ENCODE measurements at places on chromosomes 2 and 18. TPM values are rescaled to one million over a fixed set of nuclear protein-coding genes. Genes with fewer than 3 reads are reported as not detected.

- no peak overlapping the region for H3K4me3 ChIP-seq
- H3K27me3 ChIP-seq: peaks cover 13% of the 10 kb centered on the region
- no peak for DNase-seq
- H3K4me1 ChIP-seq: no peaks in the 10 kb centered on the region
- H3K27ac ChIP-seq: no peak overlapping the region
- H3K36me3 ChIP-seq: no peaks in the 10 kb centered on the region
Observed at GRCh38 chr2:54336977-54337255, 80.9 kb upstream of the TSPYL6 start.

DNA sequence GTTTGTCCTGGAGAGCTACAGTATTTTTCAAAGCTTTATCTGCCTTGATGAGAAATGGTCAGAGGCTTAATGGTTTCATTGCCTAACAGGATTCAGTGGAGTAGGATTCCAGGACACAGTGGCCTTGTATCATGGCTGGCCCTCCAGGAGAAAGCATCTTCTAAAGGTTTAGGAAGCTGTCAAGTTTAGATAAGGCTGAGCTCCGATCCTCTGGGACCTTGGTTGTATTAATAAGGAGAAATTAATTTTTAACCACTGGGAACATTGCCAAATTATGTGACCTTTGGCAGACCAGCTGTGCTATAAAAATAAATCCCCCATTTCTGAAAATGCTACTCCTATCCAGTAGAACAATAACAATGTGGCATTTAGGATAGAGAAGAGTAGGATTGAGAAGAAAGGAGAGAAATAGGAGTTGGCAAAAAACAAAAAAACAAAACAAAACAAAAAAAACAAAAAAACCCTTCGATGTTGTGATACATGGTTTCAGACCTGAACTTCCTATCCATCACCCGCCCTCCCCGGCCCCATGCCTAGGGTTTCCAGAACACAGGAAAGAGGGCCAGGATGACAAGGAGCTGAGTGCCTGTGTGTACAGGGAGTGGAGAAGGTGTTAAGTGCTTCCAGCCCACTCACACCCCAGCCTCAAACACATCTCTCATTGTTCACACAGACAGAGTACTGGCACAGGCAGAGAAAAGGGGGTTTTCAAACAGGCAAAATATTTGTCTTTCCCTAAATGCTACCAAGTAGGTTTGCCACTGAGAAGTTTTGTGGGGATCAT lies 6.3 kb downstream of the NRP2 start:
- no peak overlapping the region for H3K27ac ChIP-seq
- no peak overlapping the region for H3K4me3 ChIP-seq
- H3K4me1 ChIP-seq: peaks cover 13% of the 10 kb centered on the region

- H3K4me1 ChIP-seq: peaks cover 27% of the 10 kb centered on the region
- peak overlapping the region; percentile 93 for H3K4me3 ChIP-seq
- DNase-seq: no peak
- H3K36me3 ChIP-seq: peaks cover 16% of the 10 kb centered on the region
- H3K27me3 ChIP-seq: no peaks in the 10 kb centered on the region
Observed at GRCh38 chr2:202909394-202910192, 1.9 kb downstream of the WDR12 start.

The PTPN4 gene
- total RNA-seq: 109 TPM

The CEP192 gene
- total RNA-seq: 50.6 TPM

The LAMA1 gene
- not detected for total RNA-seq

GRCh38 chr2:241249654-241250053 lies 61.2 kb downstream of the ANO7 start:
- peaks cover 35% of the 10 kb centered on the region for H3K36me3 ChIP-seq
- no peak for DNase-seq
- H3K27me3 ChIP-seq: no peaks in the 10 kb centered on the region
- H3K27ac ChIP-seq: no peak overlapping the region

- H3K4me1 ChIP-seq: no peaks in the 10 kb centered on the region
- H3K36me3 ChIP-seq: no peaks in the 10 kb centered on the region
- peaks cover 10% of the 10 kb centered on the region for H3K27me3 ChIP-seq
- no peak overlapping the region for H3K4me3 ChIP-seq
- DNase-seq: no peak
Observed at GRCh38 chr2:2010251-2010650, 265.9 kb upstream of the PXDN start.

The DSG2 gene
- total RNA-seq: 0.28 TPM

GRCh38 chr2:214006601-214007000 lies 404.3 kb upstream of the VWC2L start:
- H3K4me3 ChIP-seq: no peak overlapping the region
- no peak for DNase-seq
- H3K27me3 ChIP-seq: no peaks in the 10 kb centered on the region
- H3K36me3 ChIP-seq: no peaks in the 10 kb centered on the region
- H3K27ac ChIP-seq: no peak overlapping the region

The VRK2 gene
- total RNA-seq: 22.8 TPM

DNA sequence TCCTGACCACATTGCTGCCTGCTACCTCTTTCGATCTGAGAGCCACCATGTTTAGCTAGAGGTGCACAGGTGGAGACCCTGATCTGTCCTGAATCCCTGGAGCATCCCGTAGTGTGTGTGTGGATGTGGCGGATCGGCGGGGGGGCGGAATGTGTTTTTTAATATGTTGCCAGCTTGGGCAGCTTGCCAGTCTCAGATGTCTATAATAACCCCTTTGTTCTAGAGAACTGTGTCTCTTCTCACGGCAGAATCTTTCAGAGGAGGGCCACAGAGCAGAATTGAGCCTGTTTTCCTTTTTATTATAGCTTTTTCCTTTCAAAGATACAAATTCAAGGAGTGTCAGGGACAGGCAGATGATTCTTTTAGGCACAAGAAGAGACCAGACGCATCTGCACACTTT lies 934.1 kb upstream of the KLHL29 start:
- H3K4me1 ChIP-seq: no peaks in the 10 kb centered on the region
- H3K4me3 ChIP-seq: no peak overlapping the region
- no peaks in the 10 kb centered on the region for H3K36me3 ChIP-seq

The SLC9A4 gene
- total RNA-seq: 0.06 TPM

The RUFY4 gene
- total RNA-seq: 3.0 TPM

DNA sequence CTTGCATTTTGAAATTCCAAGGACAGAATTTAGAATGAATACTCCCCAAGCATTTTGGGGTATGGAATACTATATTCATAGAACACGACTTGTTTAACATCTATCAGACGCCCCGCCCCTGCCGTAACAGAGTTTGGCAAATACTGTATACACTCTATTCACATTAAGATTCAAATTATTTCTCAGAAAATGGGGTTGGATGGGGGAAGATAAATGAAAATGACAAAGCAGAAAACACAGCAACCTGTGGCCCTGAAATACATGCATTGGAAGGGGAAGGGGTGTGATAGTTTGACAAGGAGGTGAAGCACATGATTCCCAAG lies 634.6 kb upstream of the SLC39A10 start:
- H3K36me3 ChIP-seq: no peaks in the 10 kb centered on the region
- peaks cover 2% of the 10 kb centered on the region for H3K4me1 ChIP-seq
- no peak overlapping the region for H3K4me3 ChIP-seq
- peaks cover 2% of the 10 kb centered on the region for H3K27me3 ChIP-seq
- no peak for DNase-seq

DNA sequence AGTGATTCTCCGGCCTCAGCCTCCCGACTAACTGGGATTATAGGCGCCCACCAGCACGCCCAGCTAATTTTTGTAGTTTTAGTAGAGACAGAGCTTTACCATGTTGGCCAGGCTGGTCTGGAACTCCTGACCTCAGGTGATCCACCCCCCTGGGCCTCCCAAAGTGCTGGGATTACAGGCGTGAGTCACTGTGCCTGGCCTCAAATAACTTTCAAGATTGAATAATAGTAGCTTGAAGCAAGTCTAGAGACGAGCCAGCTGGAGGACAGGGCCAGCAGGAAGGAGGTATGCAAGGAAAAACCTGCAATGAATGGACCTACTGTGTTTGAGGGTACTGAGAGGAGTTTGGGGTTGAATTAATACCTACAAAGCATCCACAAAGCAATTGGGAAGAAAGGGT lies 87.5 kb downstream of the MSH2 start:
- H3K4me1 ChIP-seq: peaks cover 14% of the 10 kb centered on the region
- no peak overlapping the region for H3K4me3 ChIP-seq
- peaks cover 14% of the 10 kb centered on the region for H3K36me3 ChIP-seq
- no peaks in the 10 kb centered on the region for H3K27me3 ChIP-seq

The MYO7B gene
- 4.7 TPM for total RNA-seq

GRCh38 chr2:154875999-154876398 lies 177.5 kb downstream of the KCNJ3 start:
- H3K27ac ChIP-seq: no peak overlapping the region
- H3K36me3 ChIP-seq: no peaks in the 10 kb centered on the region
- DNase-seq: no peak
- H3K4me3 ChIP-seq: no peak overlapping the region
- no peaks in the 10 kb centered on the region for H3K27me3 ChIP-seq
- no peaks in the 10 kb centered on the region for H3K4me1 ChIP-seq

GRCh38 chr2:4976407-4976806 lies 715.8 kb upstream of the SOX11 start:
- no peaks in the 10 kb centered on the region for H3K27me3 ChIP-seq
- no peaks in the 10 kb centered on the region for H3K4me1 ChIP-seq
- DNase-seq: no peak
- no peak overlapping the region for H3K27ac ChIP-seq

The CTDP1 gene
- total RNA-seq: 41.6 TPM

DNA sequence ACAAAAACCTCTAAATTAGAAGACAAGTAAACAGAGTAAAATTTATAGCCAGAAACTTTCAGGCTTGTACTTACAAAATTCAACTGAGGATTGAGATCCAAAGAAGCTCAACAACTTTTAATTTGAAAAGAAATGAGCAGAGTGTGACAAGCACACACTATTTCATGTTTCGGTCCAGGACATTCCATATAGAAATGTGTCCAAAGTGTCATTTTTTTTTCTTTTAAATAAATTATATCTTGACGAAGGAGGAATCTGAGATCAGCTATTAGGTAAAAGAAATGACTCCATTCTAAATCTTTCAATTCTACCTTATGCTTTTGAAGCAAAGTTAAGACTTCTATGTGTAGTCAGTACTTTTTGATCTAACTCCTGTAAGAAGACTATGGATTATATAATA lies 4.6 kb downstream of the FN1 start:
- no peak overlapping the region for H3K4me3 ChIP-seq
- no peak overlapping the region for H3K27ac ChIP-seq
- DNase-seq: no peak
- H3K27me3 ChIP-seq: peaks cover 74% of the 10 kb centered on the region
- H3K4me1 ChIP-seq: peaks cover 7% of the 10 kb centered on the region

The GULP1 gene
- total RNA-seq: not detected

DNA sequence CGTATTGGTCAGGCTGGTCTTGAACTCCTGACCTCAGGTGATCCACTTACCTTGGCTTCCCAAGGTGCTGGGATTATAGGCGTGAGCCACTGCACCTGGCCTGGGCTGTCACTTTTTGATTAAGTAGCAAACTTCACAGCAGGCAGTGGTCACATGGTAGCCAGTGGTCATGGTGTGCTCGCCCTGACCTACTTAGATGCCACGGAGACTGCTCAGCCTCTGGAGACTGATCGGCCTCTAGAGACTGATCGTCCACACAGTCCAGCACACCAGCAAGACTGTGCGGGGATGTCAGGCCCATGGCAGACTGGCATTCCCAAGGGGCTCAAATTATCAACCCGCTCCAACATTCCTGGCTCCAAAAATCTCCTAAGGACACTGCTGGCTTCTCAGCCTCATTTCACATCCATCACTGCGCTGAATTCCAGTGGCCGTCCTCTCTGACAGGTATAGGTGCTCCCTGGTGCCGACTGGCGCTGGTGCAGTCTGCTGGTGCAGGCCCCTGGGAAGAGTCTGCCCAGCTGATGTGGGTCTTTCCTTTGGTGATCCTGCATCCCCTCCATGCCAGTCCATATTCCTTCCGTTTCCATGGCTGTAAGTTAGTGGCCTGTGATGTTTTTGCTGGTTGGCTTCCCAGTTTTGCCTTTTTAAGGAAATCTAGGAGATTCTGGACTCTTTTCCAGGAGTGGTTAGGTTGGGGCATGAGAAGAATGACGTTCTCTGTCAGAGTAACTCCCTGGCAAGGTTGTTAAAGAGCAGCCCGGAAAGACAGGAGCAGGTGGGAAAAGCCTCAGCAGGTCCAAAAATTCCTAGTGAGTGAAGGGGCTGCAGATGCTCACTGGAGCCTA lies 374.5 kb upstream of the HS6ST1 start:
- H3K4me3 ChIP-seq: no peak overlapping the region
- DNase-seq: no peak
- peaks cover 7% of the 10 kb centered on the region for H3K4me1 ChIP-seq
- peaks cover 22% of the 10 kb centered on the region for H3K27me3 ChIP-seq
- no peaks in the 10 kb centered on the region for H3K36me3 ChIP-seq

DNA sequence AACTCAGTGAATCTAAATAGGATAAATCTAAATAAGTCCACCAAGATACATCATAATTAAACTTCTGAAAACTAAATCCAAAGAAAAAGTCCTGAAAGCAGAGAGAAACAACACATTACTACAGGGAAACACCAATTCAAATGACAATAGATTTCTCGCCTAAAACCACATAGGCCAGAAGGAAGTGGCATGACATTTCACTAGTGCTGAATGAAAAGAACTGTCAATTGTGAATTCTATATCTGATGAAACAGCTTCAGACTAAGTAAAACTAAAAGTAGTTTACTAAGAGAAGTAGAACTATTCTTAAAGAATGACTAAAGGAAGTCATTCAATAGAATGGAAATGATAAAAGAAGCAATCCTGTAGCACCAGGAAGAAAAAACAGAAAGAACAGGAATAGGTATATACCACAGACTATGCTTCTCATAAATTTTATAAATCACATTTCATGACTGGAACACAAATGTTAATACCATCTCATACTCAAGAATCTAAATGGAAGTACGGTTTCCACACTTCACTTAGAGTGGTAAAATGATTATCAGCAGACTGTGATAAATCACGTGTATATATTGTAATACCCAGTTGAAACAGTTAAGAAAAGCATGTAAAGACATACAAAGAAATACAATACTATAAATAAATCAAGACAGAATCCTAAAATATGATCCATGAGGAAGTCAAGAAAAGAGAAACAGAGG lies 46.4 kb downstream of the ASXL2 start:
- peak overlapping the region; percentile 92 for H3K27ac ChIP-seq
- peaks cover 46% of the 10 kb centered on the region for H3K36me3 ChIP-seq
- DNase-seq: no peak
- H3K4me1 ChIP-seq: peaks cover 38% of the 10 kb centered on the region
- H3K27me3 ChIP-seq: no peaks in the 10 kb centered on the region

The ABCG5 gene
- total RNA-seq: not detected

DNA sequence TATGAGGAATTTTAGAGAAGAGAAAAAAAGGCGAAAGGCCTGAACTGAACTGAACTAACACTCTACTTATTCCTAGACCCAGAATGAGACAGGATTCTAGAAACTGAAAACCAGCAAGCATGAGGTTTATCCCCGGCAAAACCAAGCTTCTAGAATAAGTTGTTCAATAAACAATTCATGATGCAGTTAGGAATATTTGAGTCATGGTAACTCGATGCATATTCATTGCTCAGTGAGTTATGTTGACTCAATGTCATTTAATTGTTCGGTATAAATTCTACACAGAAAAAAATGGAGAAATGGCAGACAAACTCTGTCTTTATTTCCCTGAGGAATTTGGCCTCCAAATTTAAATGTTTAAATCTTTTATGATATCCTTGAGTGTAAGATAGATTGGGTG lies 321.5 kb downstream of the SATB2 start:
- no peak overlapping the region for H3K4me3 ChIP-seq
- H3K36me3 ChIP-seq: no peaks in the 10 kb centered on the region
- no peak for DNase-seq
